ENCODE measurements at places on chromosomes 16 and 17. TPM values are rescaled to one million over a fixed set of nuclear protein-coding genes. Genes with fewer than 3 reads are reported as not detected.

DNA sequence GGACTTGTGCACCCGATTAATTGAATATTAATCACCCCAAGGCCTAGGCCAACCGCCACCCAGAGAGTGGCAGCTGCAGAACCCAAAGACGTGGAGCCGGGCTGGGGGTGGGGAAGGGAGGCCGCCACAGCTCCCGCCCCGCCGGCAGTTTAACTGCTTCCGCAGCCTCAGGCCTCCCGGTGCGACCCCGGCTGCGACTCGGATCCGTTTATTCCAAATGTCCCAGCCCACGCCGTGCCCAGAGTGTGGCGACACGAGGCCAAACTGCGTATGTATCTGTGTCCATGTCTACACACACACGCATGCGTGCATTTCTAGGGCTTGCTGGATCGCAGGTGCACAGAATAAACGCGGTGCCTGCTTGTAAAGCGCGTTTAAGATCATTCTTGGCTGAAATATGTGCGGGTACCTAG lies 802 bp upstream of the TOB1 start:
- peak; percentile 77 for DNase-seq

DNA sequence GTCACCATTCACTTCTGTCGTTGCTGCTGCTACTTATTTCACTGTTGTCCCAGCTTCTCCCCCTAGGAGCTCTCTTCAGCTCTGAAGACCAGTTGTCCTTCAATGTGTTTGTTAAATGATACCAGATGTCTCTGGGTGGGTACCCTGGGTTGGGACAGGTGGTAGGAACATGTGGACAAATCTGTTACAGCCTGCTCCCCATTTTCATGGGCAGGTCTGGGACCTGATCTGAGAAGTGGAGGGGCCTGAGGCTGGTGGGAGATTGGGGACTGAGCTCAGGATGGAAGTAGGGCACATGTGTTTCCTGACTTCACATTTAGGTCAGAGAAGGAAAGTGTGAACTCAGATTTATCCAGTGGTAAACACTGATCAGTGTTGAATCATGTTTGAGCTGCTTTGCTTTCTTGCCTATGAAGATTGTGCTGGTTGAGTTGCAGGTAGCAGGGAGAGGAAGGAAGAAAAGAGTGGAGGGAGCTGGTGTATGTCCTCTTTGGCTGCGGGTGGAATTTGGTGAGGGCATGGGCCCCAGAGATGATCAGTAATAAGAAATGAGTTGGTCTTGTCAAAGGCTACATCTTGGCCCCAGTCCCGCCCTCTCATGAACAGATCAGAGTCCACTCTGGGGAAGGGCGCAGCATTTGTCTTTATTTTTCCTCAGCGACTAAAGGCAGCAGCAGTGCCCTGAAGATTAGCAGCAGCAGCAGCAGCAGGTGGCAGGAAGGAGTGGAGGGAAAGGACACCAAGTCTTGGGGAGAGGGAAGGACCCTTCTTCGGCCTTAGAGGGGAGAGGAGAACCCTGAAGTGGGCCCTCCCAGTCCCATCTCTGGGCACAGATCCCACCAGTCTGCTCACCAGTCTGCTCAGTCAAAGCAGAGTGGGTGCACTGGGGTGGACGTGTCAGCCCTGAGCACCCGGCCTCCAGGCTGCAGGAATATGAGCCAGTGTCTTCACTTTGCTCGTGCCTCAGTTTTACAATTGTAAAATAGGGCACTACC lies 6.1 kb upstream of the EFTUD2 start:
- DNase-seq = peak; percentile 3

DNA sequence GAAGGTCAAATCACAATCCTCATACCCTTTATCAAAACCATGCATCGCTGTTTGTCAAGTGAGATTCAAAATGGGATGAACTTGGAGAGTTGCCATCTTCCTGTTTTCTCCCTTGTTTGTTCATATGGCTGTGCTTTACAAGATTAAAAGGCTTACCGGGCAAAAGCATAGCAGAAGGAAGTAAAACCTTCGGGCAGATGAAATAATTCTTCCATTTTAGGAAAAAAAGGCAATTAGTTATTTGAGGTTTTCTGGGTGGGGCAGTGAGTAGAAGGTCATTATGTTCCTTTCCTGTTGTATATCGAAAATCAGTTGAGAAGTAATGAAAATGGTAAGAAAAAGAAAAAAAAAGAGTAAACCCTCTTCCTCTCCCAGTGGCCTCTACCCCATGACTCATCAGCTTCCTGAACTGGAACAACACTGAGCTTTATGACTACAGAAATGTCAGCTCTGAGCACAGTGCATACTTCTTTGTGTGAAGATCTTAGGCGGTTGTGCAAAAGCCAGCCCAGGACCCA lies 369.2 kb downstream of the CDH13 start:
- DNase-seq = peak; percentile 82

DNA sequence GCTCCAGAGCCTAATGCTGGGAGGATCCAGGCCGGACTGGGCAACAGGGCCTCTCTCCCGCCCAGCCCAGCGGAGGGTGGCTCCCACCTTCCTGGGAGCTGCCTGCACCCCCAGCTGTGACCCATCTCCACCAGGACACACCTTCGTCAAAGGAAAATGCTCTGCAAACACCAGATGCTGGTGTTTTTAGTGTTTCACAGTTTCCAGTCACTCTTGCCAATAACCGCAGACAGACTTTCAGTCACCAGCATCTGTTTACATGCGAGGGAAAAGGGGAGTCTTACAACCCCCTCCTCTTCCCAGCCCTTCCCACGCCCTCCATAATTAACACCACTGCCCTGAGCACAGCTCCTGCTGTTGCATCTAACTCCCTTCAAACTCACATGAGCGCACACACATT lies 25.3 kb downstream of the KLHDC4 start:
- DNase-seq = no peak

GRCh38 chr17:65470783-65471182 lies 90.7 kb downstream of the AXIN2 start:
- DNase-seq = no peak

DNA sequence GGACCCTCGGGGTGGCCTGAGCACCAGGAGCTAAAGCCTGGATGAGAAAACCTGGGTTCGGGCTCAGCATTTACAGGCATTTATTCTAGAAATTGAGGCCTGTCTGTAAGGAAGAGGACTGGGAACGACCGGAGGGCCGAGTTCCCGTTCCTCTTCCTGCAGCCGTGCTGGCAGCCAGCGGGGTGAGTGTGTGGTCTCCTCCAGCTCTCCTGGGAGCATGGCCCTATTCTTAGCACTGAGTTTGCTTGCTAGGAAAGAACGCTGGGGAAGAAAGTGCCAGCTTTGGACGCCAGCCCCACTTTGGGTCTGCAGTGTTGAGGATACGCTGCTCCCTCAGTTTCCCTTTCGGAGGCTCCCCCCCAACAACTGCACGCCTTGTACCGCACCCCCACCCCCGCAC lies 49.6 kb downstream of the MGAT5B start:
- DNase-seq = no peak

DNA sequence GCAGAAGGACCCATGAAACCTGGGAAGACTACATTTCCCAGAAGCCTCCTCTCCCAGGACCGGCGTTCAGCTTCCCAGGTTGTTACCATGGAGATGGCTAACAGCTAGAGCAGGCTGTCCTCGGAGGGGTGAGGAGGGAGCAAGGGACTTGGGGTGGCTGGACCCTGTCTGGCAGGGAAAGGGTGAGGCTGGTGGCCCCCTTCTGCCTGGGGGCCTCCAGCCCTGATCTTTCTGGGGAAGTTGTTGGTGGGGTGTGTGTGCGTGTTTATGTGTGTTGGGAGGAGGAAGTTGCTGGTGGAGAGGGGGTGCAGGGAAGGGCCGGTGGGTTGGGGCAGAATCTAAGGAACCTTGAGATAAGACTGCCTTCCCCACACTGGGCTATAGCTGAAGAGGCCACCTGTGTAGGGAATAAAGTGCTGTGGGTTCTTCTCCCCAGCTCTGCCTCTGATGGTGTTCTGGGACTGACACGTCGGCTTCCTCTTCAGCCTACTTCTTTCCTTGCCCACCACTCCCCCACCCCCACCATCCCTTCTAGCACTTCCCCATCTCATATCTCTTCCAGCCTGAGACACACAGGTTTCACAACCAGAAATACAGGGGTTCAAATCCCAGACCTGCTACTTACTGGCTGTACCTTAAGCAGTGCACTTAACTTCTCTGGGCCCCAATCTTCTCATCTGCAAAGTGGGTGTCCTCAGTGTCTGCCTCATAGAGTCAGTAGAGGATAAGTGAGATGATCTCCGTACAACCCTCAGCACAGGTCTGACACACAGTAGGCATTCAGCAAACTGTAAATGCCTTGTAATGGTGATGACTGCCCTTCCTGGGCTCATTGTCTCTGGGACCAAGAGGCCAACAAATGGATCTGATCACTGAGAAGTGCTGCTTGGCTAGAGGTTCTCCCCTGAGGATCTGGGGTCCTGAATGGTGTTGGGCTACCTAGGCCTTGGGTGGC lies at the start of gene DRC7:
DRC7 (plus strand) TSS at position 82 of the 955 bp plus-strand sequence. CDS start 3,144 bp downstream, outside the sequence.
- peak; percentile 37 for DNase-seq

DNA sequence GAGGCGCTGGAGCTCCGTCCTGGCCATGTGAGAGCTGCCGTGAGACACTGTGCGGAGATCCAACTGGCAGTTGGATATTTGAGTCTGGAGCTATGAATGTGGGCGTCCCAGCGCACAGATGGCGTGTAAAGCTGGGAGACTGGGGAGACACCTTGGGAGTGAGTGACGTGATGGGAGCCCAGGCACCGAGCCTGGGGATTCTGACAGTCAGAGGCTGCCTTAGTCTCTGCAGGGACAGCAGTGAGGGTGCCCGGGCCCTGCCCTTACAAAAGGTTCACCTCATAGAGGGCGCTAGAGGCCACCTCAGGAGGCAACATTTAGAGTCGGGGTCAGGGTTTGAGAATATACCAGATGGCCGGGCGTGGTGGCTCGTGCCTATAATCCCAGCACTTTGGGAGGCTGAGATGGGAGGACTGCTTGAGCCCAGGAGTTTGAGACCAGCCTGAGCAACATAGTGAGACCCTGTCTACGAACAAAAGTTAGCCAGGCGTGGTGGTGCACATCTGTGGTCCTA lies 194.1 kb upstream of the GSE1 start:
- no peak for DNase-seq

GRCh38 chr16:87681981-87682570 lies 79.8 kb downstream of the JPH3 start:
- no peak for DNase-seq

- no peak for DNase-seq
These were observed 3.5 kb downstream of the RBFOX1 start for GRCh38 chr16:7335991-7336634.

DNA sequence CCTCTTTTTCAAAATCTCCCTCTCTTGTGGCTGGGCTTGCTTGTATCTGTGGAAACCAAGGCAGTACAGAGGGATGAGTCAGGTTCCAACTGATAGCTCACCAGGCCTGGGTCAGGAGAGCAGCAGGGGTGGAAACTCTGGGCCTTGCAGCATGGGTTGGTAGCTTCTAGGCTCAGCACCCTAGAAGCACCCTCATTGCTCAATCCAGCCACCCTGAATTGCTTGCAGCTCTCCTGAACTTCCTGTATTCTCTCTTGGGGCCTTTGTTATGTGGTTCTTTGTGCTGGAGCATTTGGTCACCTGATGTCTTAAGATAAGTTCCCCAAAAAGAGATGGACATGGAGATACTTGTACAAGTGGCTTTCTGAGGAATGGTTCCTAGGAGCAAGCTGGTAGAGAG lies 169.4 kb downstream of the IRX5 start:
- DNase-seq = no peak

DNA sequence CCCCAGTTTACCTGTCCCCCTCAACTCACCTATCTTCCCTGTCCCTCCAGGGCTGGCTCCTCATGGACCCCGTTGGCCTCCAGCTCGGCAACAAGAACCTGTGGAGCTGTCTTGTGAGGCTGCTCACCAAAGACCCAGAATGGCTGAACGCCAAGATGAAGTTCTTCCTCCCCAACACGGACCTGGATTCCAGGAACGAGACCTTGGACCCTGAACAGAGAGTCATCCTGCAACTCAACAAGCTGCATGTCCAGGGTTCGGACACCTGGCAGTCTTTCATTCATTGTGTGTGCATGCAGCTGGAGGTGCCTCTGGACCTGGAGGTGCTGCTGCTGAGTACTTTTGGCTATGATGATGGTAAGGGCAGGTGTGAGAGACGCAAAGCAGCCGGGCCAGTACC lies 31.3 kb downstream of the NLRC5 start:
- DNase-seq = no peak

DNA sequence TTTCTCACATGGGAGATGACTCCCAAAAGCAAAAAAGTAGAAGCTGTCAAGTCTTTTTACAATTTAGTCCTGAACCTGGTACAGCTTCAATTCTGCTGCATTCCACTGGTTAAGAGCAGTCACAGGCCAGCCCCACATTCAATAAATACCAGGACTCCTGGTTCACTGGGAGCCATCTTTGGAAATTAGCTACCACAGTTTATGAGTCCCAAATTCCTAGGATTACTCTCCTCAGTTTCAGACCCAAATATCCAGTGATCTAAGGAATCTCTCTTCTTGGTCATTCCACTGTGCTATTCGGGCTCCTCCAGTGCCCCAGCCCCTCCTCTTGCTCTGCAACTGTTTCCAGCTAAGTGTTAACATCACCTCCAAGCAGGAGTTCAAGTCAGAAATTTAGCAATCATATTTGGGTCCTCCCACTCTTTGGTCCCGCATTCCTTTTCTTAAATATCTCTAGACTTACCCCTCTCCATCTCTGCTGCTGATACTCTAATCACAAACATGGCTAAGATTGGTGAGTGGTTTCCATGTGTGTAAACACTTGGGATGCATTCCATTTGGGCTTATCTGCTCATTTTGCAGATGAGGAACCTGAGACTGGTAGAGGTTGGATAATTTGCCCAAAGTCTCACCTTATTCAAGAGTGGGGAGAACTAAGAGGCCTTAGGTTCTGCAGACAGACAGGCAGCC lies 9.6 kb upstream of the WIPF2 start:
- DNase-seq = no peak

DNA sequence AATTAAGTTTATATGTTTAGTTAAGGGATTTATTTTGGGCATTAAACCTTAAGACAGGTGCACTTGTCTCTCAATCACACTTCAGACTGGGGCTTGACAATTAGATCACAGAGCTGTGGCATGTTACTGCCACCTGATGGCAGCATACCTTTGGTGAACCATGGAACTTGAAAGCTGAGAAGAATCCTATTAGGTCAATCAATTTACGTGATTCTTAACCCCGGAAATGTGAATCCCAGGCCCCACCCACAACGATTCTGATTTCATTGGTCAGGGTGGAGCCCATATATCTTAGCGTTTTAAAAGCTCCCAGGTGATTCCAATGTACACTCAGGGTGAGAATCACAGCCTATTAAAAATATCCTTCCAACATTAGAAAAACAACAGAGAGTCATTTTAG lies 91.0 kb downstream of the GSG1L start:
- peak; percentile 31 for DNase-seq

GRCh38 chr16:16086653-16087446 lies 136.4 kb downstream of the ABCC6 start:
- no peak for DNase-seq

- DNase-seq = no peak
These were observed 80.9 kb upstream of the TEKT1 start for GRCh38 chr17:6912110-6913051.

- DNase-seq = peak; percentile 69
These were observed 86.0 kb upstream of the LHX1 start for GRCh38 chr17:36851250-36851649.

SSTR5 gene
- total RNA-seq = not detected

GAS7 gene
- 1.1 TPM for total RNA-seq

ZNF23 gene
- 10.0 TPM for total RNA-seq

KRT31 gene
- not detected for total RNA-seq
